ENCODE measurements at places on chromosomes 4 and X. TPM values are rescaled to one million over a fixed set of nuclear protein-coding genes. Genes with fewer than 3 reads are reported as not detected.

DNA sequence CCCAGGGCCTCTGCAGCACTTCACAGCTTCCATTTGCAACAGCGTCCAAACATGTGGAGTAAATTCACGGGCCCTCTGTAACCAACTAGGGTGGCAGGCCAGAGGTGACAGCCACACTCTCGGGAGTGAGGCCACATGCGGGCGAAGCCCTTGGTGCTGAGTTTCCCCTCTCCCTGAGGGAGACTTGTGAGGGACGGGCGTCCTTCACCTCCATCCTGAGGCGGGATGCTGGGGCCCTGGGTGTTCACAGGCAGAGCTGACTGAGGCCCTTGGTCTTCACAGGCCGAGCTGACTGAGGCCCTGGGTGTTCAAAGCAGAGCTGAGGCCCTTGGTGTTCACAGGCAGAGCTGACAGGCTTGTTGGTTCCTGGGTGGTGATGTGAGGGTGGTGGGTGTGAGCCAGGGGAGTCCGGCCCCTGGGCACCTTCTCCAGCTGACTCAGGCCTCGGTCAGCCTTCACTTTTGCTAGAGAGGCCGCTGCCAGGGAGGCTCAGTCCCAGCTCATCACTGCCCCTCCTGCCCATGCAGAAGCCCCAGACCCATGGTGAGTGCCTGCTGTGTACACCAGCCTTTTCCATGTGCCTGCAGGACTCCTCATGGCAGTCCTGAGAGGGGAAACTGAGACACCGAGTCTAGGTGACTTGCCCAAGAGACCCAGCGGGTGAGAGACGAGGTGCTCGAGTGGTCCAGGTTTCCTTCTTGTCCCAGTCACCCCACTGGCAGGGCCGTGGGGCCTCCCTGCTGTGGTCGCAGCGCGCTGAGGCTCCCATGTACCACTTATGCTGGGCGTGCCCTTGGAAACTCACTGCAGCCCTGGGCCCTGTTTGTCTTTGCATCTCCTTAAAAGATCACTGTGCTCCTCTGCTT, 8.5 kb downstream of the WFS1 start:
- DNase-seq: no peak

DNA sequence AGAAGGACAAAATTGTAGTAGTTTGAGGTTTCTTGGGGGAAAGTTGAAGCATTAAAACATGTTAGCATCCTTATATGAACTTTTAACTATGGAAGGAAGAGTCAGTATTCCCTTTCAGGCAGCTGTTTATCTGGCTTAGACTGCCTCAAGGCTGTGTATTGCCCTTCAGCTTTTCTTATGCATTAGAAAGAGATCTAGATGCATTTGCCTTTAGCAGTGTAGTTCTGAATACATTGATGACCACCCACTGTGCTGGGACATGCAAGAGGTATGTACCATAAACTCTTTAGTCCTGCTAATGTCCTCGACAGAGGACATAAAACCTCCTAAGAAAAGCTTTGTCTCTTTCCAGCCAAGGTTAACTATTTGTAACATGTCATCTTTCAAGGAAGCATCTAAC, 2.9 kb downstream of the FAM200B start:
- DNase-seq: no peak

GRCh38 chrX:151505796-151506195, 57.7 kb upstream of the PASD1 start:
- peak; percentile 14 for DNase-seq

DNA sequence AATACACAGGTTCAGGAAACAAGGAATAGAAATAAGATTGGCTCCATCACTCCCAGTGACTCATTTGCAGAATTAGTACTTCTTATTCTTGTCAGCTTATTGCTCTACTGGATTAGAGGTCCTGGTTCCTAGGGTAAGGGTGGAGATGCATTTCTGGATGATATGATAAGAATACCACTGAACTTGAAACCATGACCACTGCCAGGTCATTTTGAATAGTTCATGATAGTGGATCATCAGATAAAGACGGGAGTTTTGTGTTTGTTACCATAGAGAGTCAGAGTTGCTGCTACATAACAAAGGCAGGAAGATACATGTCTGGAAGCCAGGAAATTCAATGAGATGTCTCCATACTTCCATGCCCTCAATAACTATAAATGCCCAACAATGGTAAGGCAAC, 109.2 kb upstream of the FAT1 start:
- DNase-seq: no peak

DNA sequence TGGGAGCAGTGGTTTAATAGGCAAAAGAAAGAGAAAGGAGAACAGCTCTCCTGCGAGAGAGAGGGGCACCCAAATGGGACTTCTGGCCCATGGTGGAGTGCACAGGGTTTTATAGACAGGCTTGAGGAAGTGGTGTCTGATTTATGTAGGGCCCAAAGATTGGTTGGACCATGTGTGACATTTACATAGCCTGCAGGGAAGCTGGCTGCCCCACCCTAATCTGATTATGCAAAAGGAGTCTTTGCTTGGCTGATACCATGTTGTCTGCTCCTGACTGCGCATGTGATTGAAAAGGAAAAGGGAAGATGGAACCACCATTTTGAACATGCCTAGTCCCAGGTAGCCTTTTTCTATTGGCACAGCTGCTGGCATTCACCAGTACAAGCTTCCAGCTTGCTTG, 100.0 kb upstream of the DIPK2B start:
- no peak for DNase-seq

- DNase-seq: peak; percentile 74
These were observed 6.9 kb downstream of the PJA1 start for GRCh38 chrX:69158166-69158980.

Gene TMEM47
- 99.6 TPM for total RNA-seq

Gene CCNA2
- 32.6 TPM for total RNA-seq

- DNase-seq: no peak
These were observed 1.7 kb downstream of the RNF175 start for GRCh38 chr4:153758136-153758535.

DNA sequence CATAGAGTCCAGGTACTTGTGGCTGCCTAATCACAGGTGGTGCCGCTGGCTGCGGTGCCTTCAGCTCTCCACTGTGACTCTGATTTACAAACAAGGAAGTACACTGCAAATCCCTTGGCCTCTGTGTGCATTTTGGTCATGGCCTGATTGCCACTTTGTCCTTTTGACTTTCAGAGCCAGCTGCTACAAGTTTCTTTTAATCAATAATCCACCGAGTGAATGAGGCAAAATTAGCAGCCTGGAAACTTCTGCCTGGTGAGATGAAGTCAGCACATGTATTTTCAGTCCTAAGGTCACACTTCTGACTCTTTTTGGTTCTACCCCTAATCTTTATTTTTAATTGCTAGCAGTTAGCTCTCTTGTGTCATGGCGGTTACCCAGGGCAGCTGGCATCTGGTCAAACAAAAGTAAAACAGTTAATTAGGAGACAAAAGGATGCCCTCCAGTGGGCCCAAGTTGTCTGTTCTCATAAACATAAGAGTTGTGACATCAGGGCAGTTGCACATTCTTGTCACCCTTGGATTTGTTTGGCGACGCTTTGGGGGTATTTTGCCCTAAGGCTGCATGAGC, 62.3 kb upstream of the LNX1 start:
- DNase-seq: peak; percentile 10

Gene ASB5
- not detected for total RNA-seq

GRCh38 chr4:149841686-149842085, 26.0 kb upstream of the IQCM start:
- DNase-seq: no peak

Gene TRIM61
- 0.45 TPM for total RNA-seq

GRCh38 chr4:165190591-165191347, 16.6 kb upstream of the KLHL2 start:
- no peak for DNase-seq

GRCh38 chr4:1010395-1011021, 918 bp upstream of the FGFRL1 start:
- peak; percentile 52 for DNase-seq

Gene CLIC2
- total RNA-seq: 0.59 TPM

DNA sequence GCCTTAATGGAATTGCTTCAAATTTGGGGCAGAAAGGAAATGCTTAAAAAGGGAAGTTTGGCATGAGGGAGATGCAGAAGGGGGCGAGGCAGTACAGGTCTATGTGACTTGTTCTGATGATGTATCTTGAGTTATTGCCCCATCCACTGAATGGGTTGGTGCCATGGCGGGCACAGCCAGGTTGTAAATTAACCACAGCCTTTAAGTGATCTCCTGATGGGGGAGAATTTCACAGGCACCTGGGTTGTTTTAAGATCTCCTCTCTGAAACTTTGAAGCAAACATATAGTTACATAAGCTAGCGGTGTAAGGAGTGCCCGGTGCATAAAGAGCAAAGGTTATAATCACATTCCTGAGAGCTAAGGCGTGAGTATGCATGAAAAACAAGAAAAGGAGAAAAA, 37.0 kb downstream of the NPY5R start:
- peak; percentile 29 for DNase-seq

Gene HTN1
- total RNA-seq: not detected

- DNase-seq: peak; percentile 54
These were observed 23.7 kb upstream of the FAM47B start for GRCh38 chrX:34918856-34919255.

GRCh38 chr4:68272860-68273259, 27.4 kb upstream of the TMPRSS11B start:
- no peak for DNase-seq

Gene RADX
- 4.3 TPM for total RNA-seq

- no peak for DNase-seq
These were observed at the start of gene SERTM2 for GRCh38 chrX:111511477-111511876. Gene SERTM2 (plus strand): TSS chrX:111511645. CDS start chrX:111518858, 7,213 bp downstream.

GRCh38 chr4:145301386-145302080, 121.1 kb upstream of the OTUD4 start:
- DNase-seq: no peak

Gene MAP3K15
- total RNA-seq: 4.7 TPM

- DNase-seq: no peak
These were observed 31.0 kb downstream of the TRPC5 start for GRCh38 chrX:112051576-112051975.

DNA sequence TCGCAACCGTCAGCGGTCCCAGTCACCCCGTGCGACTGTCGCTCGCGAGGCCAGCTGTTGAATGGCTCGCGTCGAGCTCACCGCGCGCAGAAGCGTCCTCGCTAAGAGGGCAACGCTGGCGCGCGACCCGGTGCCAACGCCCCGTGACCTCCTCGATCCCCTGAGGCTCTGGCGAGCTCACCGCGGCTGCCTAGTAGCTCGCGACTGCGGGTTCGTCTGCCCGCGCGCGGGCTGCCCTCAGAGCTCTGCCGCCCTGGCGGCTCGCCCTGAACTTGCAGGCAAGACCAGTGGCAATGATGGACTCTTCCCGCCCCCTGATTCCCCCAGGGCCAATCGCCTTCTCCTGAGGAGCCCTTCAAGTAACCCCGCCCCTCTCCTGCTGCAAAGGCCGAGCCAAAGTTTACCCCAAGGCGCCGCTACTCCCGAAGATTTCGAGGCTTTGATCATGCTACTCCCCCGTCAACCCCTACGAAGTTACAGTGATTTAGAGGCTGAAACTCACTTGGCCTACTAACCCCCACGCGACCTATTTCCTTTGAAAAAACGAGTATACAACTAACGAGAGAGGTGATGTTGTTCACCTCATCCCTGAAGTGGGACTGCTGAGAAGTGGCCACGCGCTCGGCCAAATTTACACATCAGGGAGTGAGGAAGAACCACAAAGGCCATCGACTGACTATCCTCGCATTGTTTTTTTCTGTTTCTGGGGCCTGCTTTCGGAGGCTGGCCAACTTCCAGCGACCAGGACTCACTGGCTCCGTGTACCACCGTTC, 37.5 kb downstream of the PGRMC1 start:
- DNase-seq: peak; percentile 2

DNA sequence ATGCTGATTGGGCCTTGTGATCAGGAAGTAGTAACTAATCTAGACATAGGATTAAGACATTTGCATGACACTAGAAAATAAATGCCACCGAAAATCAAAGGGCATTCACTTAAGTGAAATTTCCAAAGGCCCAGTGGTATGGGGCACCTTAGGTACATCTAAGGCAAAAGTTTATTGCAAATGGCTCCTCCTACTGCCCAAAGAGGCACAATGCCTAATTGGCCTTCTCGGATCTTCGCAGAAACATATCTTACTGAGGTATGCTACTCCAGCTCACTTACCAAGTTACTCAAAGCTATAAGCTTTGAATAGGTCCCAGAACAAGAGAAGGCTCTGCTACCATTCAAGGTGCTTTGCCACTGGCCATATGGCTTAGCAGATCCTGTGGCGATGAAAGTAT, 174.8 kb upstream of the CXCL13 start:
- no peak for DNase-seq

Gene DDIT4L
- total RNA-seq: 1.2 TPM

- DNase-seq: no peak
These were observed 76.0 kb upstream of the FAM47B start for GRCh38 chrX:34866646-34867045.

- no peak for DNase-seq
These were observed 500.2 kb downstream of the STIM2 start for GRCh38 chr4:27360790-27361267.

Gene ARMCX4
- 1.8 TPM for total RNA-seq

DNA sequence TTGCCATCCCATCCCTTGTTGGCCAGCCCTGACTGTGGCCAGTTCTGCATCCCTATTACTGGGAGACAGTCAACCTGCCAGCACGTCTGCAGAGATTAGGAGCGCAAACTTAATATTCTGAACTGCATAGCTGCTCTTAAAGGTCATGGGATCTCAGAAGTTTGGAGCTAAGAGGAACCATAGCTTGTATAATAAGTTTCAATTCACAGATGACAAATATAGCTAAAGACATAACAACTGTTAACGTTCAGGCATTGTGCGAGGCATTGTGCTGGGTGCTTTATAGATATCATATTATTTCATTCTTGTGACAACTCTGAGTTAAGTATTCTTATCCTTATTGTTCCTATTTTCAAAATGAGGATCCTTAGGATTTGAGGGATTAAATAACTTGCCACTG, 3.7 kb downstream of the SCARB2 start:
- no peak for DNase-seq

Gene PDZD4
- total RNA-seq: 0.59 TPM

- no peak for DNase-seq
These were observed 186.6 kb downstream of the CPEB2 start for GRCh38 chr4:15188605-15189539.

Gene TMPRSS11B
- total RNA-seq: not detected

DNA sequence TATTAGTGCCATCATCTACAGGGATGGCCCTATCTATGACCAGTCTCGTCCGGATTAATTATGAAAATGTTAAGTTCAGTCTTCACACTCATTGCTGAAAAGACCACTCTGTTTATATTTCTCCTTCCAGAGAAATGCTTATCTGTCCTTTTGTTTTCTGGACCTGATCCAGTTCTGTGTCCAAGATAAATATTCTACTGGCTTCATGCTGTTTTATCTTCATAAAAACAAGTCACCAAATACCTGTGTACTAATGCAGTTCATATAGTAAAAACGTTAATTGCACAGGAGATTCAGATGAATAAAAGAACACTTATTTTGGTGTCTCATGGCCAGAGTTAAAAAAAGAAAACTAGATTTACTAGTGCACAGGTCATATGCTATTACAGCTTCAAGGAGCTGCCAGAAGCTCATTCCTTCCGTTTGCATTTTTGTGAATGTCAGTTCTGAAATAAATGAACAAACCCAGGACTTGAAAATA, 17.3 kb downstream of the FNIP2 start:
- no peak for DNase-seq

- DNase-seq: no peak
These were observed 219.1 kb downstream of the MID1 start for GRCh38 chrX:10401239-10401638.

Gene UGT2A1
- total RNA-seq: not detected

GRCh38 chrX:79107891-79108718, 36.4 kb upstream of the GPR174 start:
- no peak for DNase-seq

Data from Calu3 (cell line).